T1000 (cell line): ENCODE measurements at places on chromosomes 3 and 15.

GRCh38 chr3:21345382-21345976 lies 405.5 kb downstream of the ZNF385D start:
- no peak for DNase-seq

- DNase-seq: no peak
Observed at GRCh38 chr3:46360907-46361306, 7.0 kb downstream of the CCR2 start.

GRCh38 chr15:60913900-60914299 lies 315.2 kb downstream of the RORA start:
- no peak for DNase-seq

GRCh38 chr3:140843656-140844055 lies 98.0 kb upstream of the SLC25A36 start:
- DNase-seq: no peak

DNA sequence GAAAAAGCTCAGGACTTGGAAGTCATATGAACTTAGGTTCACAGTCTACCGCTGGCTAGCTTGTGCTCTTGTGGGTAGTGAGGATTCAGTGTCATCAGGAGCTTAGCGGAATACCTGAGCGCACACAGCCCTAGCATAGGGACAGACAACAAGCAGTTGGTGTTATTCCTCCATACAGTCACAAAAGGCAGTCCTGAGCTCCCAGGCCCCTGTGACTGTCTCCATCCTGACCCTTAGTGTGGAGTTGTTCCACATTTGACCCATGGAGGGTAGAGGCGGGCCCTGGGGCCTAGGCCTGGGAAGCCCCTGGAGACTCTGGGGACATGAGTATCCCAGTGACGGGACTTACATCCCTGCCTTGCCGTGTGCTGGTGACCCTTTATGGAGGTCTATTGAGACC lies 131.5 kb upstream of the PLXNA1 start:
- no peak for DNase-seq

- no peak for DNase-seq
Observed at GRCh38 chr3:184968115-184968514, 156.1 kb downstream of the VPS8 start.

GRCh38 chr3:5699313-5699712 lies 511.8 kb downstream of the EDEM1 start:
- DNase-seq: no peak

DNA sequence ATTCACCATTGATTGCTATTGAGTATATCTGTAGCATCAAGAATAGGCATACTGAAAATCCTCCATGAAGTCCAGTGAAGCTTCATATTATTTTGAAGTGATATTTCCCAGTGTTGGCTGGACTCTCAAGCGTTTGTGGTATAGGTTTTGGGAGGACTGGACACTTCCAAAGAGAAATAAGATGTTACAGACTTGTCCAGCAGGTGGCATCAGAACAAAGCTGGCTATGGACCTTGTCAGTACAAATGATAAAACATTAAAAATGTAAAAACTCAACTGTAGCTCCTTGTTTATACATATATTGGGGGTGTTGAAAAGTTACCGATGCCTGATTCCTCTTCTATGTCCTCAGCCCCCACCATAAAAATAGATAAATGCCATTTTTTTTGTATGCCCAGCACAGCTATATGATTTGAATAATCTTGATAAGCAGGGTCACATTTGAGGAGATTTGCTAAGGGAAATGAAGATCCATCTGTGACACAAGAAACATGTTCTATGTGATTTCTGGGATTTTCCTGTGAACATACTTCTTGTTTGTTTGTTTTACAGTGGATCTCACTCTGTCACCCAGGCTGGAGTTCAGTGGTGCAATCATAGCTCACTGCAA lies 54.5 kb upstream of the GOLGA6B start:
- no peak for DNase-seq

GRCh38 chr3:62323241-62323640 lies 50.1 kb downstream of the FEZF2 start:
- no peak for DNase-seq

DNA sequence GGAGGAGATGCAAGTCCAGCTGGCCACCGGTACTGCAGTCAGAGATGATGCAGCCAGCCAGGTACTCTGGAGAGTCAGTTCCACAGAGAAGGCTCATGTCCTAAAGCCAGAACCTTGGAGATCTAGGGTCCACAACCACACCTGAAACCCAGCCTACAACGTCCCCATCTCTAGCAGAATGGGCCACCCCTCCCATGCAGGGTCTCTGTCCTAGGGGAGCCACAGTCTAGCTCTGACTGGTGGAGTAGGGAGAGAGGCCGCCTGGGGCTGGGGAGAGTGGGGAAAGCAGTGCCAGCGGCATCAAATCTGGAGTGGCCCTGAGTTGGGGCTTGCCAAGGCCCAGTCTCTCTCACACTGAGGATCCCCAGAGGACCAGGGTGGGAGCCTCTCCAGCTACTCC lies 43.5 kb downstream of the PTH1R start:
- no peak for DNase-seq

DNA sequence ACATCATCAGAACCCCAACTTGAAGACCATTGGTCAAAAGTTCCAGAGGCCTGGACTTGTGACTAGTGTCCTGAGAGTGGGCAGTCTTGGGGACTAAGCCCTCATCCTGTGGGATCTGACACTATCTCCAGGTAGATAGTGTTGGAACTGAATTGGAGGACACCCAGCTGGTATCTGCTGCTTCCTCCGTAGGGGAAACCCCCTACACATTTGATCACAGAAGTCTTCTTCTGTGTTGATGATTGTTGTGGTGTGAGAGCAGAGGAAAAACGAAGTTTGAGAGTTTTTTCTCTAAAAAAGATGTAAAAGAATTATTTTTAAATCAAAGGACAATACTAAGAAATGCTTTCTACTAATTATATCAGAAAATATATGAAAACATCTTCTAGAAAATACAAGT lies 6.9 kb downstream of the NSMCE3 start:
- no peak for DNase-seq

DNA sequence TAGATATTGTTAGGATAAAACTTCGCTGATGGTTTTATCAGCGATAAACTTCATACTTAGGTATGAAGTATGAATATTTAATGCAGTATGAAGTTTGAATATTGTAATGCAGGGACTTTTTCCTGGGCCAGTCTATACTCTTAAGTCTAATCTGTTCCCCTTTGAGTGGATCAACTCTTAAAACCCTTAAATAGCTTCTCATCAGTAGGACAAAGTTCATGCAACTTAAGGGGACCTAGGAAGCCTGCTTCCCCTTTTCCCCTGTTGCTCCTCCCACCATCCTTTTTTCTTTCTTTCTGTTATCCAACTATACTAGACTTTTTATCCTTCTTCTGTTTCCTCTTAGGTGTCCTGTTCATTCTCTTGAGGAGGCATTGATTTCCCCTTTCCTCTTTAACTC lies 78.7 kb downstream of the MITF start:
- no peak for DNase-seq

- no peak for DNase-seq
Observed at GRCh38 chr15:69748576-69749185, 296.1 kb downstream of the RPLP1 start.

- DNase-seq: no peak
Observed at GRCh38 chr15:29143293-29143692, 126.3 kb downstream of the NSMCE3 start.

- DNase-seq: no peak
Observed at GRCh38 chr3:13473020-13473419, 7.1 kb upstream of the HDAC11 start.

GRCh38 chr3:188901671-188902287 lies 270.0 kb upstream of the TPRG1 start:
- DNase-seq: no peak

DNA sequence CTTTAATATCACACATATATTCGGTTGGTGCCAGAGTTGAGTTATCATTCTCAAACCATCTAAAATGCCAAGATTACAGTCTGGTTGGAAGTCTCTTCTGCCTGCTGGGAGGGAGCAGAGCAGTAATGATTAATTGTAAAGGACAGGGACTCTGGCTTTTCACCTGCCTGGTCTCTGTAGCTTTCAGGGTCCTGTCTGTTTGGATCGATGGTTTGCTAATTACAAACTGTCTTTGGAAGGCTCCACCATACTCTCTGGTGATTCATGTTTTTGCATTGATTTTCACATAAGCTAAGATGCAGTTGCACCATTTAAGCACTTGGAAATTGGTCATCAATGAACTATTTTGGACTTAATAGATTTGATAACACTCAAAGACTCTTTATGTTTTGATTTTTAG lies 350.4 kb upstream of the SATB1 start:
- no peak for DNase-seq

DNA sequence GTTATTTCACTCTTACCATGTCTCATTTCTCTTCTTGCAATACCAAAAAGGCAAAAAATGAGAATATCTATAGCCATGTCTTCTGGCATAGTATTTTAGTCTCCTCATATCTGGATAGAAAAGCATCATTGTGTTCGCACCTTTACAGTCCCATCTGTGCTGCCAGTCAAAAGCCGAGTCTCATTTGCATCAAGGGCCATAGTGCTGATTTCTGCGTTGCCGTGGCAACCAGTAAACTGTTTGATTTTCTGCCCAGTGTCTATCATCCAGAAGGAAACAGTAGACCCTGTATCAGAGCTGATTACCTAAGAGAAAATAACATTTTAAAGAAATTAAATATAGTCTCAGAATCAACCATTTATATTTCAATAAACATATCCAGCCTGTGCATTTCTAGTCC lies 86.1 kb upstream of the SERPINI2 start:
- no peak for DNase-seq

- no peak for DNase-seq
Observed at GRCh38 chr3:51997172-51997571, 1.5 kb upstream of the RPL29 start.

GRCh38 chr3:54685213-54685612 lies 242.6 kb downstream of the LRTM1 start:
- DNase-seq: no peak

GRCh38 chr3:142925140-142925539 lies 36.3 kb upstream of the PCOLCE2 start:
- no peak for DNase-seq

- DNase-seq: no peak
Observed at GRCh38 chr3:72451841-72452240, 396.4 kb downstream of the SHQ1 start.

GRCh38 chr3:150150633-150151032 lies 179.9 kb upstream of the PFN2 start:
- DNase-seq: no peak

- DNase-seq: no peak
Observed at GRCh38 chr3:129622226-129622874, 15.9 kb upstream of the PLXND1 start.

DNA sequence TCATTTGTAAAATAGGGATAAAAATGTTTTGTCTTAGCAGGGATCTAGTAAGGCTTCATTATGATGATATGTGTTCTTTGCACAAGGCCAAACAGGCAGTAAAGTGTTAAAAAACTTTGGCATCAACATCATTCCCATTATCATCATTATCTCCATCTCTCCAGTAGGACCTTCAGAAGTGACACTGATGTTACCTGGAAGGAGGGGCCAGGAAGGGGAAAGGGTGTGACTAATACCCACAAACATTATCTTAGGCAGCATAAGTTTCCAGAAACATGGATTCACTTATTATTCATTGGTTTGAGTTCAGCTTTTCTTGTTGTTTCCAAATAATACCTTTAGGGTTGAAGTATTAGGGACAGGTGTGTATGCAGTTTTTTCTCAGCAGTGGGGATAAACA lies 399.6 kb downstream of the PTPRG start:
- DNase-seq: no peak

- DNase-seq: no peak
Observed at GRCh38 chr3:11074011-11074410, 80.3 kb upstream of the HRH1 start.

DNA sequence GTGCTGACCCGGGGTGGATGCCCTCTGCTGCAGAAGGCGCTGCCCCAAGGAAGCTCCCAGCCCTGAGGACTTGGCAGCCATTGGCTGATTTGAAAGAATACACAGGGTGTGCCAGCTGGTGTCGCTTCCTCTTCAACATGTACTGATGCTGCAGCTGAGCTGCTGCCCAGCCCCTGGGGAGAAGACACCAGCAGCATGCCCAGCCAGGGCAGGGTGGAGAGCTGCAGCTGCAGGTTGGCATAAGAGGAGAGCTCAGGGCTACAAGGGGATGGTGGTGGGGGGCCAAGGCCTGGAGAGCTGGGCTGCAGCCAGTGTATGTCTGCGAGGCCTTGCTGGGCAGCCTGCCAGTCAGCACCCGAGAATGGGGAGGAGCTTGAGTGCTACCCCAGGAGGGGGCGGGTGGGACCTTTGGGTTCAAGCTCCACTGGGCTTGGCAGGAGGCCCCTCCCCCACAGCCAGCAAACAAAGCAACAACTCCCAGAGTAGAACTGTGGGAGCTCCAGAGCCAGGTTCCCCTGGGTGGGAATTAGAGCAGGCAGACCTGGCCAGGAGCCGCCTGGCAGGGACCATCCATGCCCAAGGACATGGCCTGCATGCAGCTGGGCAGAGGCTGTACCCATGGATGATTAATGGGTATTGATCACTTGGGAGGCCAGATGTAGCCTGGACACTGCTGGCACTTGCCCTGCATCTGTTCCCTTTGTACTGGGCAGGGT lies 9.2 kb upstream of the SEMA4B start:
- DNase-seq: no peak
